ENCODE measurements at places on chromosomes 12 and 14. TPM values are rescaled to one million over a fixed set of nuclear protein-coding genes. Genes with fewer than 3 reads are reported as not detected.

Gene CTSG
- total RNA-seq = not detected

Gene VWF
- total RNA-seq = 0.37 TPM

Gene INF2
- 11.8 TPM for total RNA-seq

Gene OR11H7
- not detected for total RNA-seq

Gene PRKAB1
- total RNA-seq = 37.5 TPM

Gene SALL2
- total RNA-seq = 62.9 TPM

Gene RFX4
- not detected for total RNA-seq

Gene AMN
- total RNA-seq = 0.34 TPM

Gene GNG2
- total RNA-seq = 245 TPM

Gene PAN2
- total RNA-seq = 101 TPM

Data from glutamatergic neuron (in vitro differentiated cells).